ENCODE measurements at places on chromosomes 7 and 10.

GRCh38 chr7:116793795-116794340 is 68.5 kb upstream of the CAPZA2 start:
- no peak for DNase-seq

- DNase-seq = no peak
Measured at GRCh38 chr10:71889388-71889987, 38.4 kb upstream of the PSAP start.

- DNase-seq = no peak
Measured at GRCh38 chr7:120181499-120181898, 91.5 kb upstream of the KCND2 start.

- DNase-seq = no peak
Measured at GRCh38 chr7:4819560-4820404, 42.0 kb downstream of the PAPOLB start.

- no peak for DNase-seq
Measured at GRCh38 chr10:47404446-47404845, 20.4 kb upstream of the ZNF488 start.

DNA sequence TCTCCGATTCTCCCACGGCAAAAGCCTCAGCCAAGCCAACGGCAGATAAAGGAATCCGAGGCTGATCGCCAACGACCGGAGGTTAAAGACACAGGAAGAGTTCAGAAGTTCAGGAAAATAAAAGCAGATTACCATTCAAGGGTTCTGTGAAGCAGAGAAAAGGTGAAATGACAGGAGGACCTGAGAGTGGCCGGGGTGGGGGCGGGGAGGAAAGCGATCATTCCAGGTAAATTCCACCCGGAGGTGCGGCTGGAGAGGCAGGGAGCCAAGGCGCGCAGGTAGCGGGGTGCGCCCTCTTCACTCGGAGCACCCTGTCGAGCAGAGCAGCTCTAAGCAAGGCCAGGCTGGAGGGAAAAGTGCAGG is 35.3 kb upstream of the SEPHS1 start:
- no peak for DNase-seq

GRCh38 chr10:89281606-89282395 is 20.0 kb upstream of the IFIT2 start:
- DNase-seq = no peak

DNA sequence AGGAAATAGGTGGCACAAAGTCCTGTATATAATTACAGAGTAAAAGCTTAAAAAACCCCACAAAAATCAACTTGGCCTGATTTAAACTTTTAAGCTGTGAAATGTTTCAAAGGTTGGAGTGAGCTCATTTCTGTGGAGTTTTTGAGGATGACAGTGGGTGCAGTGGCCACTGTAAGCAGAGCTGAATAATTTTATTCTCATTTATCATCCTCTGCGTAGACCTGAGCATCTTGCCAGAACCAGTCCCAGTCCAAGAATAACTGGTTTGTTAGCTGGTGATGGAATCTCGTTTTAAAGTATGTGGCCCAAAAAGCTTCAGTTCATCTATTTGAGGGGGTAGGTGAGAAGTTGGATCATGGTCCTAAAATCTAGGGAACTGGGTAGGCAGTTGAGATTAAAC is 4.4 kb downstream of the BMPER start:
- no peak for DNase-seq

Data from renal cortical epithelial cell (primary cell).